ENCODE measurements at places on chromosomes 11 and 22. TPM values are rescaled to one million over a fixed set of nuclear protein-coding genes. Genes with fewer than 3 reads are reported as not detected.

GRCh38 chr11:94017446-94017845 is 3.7 kb upstream of the HEPHL1 start:
- DNase-seq, result no peak

DNA sequence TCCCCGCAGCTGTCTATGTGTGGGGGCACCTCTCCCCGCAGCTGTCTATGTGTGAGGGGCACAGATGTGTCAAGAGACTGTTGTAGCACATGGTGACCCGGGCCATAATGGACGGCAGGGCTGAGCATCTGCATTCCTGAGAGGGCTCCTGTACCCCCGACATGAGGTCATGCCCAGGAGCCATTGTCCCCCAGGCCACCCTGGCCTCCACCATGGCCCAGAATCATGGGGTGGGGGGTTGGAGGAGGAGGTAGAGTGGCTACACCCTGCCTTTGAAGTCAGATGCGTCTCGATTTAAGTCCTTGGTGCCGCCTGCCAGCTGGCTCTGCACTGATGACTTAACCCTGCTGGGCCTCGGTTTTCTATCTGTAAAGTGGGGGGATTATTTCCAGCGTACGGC is 49.1 kb downstream of the ARHGAP8 start:
- DNase-seq, result no peak

FAM89B gene
- 20.6 TPM for total RNA-seq

- DNase-seq, result peak; percentile 35
These were observed 262.7 kb downstream of the ETS1 start for GRCh38 chr11:128324531-128325141.

CPT1B gene
- 21.2 TPM for total RNA-seq

GRCh38 chr11:11046781-11047180 is 188.9 kb upstream of the ZBED5 start:
- no peak for DNase-seq

DGCR6L gene
- 38.7 TPM for total RNA-seq

GRCh38 chr11:28447226-28447625 is 339.0 kb downstream of the METTL15 start:
- DNase-seq, result no peak

DNA sequence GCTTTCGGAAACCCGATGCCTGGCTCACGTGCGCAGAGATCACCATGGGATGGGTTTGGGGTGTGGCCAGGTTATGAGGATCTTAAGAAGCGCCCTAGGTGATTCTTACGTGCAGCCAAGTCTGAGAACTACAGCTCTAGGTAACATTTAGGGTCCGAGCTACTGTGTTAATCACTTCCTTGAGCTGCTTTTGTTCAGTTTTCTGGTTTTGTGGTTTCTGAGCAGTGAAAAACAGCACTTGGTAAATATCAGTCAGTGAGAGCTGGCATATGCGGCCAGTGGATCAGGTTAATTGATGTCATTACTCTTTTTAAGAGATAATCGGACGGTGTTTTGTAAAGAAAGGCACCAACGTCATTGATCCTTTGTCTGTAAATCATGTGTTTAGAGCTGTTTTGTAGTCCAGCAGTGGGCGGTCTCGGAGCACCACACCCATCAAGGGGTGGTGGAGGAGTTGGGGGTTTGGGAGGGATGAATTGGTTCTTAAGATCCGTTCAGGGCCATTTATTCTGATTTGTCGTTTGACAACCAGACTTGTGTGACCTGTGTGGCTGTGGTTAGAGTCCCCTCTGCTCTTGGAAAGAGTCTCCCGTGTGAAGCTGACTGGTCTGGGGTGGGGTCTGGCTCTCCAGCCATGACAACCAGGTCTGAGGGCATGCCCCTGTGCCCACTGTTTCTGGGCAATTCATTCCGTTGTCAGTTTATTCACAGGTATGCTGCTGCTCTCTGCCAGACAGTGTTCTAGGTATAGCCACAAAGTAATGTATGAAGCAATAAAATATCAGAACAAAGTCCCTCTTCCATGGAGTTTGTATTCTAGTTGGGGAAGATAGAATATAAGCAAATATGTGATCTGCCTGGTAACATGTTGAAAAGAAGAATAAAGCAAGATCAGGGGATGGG is 61.9 kb upstream of the SORL1-AS1 start:
- DNase-seq, result no peak
